ENCODE measurements at places on chromosomes 12 and 14. TPM values are rescaled to one million over a fixed set of nuclear protein-coding genes. Genes with fewer than 3 reads are reported as not detected.

DNA sequence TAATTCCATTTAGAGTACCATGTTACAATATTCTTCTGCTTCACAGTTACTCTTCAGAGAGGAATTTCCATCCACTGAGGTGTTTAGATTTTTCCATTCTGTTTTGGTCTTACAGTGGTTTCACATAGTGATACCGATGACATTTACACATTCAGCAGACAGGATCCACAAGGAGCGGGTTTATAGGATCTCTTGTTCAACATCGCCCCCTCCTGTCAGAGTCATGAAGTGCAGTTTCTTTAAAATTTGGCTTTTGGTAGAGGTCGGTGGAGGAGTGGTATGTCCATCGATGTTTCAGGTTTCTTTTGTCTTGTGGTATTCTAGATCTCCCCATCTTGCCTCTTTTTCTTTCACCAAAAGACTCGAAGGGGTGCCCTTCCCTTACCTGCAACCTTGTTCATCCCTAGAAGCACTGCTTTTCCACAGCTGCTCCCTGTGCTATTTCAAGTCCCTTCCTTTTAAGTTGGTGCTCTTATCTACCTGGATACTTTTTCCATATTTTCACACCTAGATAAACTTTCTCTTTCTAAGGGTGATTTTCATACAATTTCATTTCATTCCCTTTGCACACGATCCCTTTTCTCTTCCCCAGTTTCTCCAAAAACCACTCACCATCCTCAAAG lies 181.3 kb downstream of the ITPR2 start:
- no peak overlapping the region for H3K4me3 ChIP-seq
- no peak for DNase-seq
- H3K36me3 ChIP-seq: no peaks in the 10 kb centered on the region
- H3K4me1 ChIP-seq: peaks cover 9% of the 10 kb centered on the region
- no peak overlapping the region for H3K27ac ChIP-seq

- H3K4me1 ChIP-seq: no peaks in the 10 kb centered on the region
- H3K27me3 ChIP-seq: no peaks in the 10 kb centered on the region
- DNase-seq: no peak
- no peak overlapping the region for H3K27ac ChIP-seq
- H3K36me3 ChIP-seq: peaks cover 14% of the 10 kb centered on the region
These were observed 4.7 kb downstream of the MDM2 start for GRCh38 chr12:68812553-68813241.

- no peak overlapping the region for H3K4me3 ChIP-seq
- no peak for DNase-seq
- no peaks in the 10 kb centered on the region for H3K36me3 ChIP-seq
- no peaks in the 10 kb centered on the region for H3K4me1 ChIP-seq
- H3K27ac ChIP-seq: no peak overlapping the region
- no peaks in the 10 kb centered on the region for H3K27me3 ChIP-seq
These were observed 5.4 kb upstream of the C12orf75 start for GRCh38 chr12:105325117-105325516.

GRCh38 chr12:106907411-106907810 lies 48.3 kb upstream of the TMEM263 start:
- no peak overlapping the region for H3K27ac ChIP-seq
- no peaks in the 10 kb centered on the region for H3K36me3 ChIP-seq
- H3K4me3 ChIP-seq: no peak overlapping the region
- no peak for DNase-seq
- H3K27me3 ChIP-seq: no peaks in the 10 kb centered on the region
- H3K4me1 ChIP-seq: no peaks in the 10 kb centered on the region

DNA sequence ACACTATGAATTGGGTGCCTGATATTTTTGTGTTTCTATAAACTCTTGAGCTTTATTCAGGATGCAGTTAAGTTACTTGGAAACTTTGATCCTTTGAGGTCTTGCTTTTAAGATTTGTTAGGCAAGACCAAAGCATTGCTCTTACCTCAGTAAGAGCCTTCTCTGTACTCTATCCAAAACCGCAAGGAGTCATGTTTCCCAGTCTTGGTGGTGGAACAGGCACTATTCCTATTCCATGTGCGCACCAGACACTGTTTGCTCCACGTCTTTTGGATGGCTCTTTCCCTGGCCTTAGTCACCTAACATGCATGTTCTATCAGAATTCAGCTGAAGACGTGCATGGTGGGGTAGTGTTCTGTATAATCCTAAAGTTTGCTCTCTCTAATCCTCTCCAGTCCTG lies 23.5 kb downstream of the CSRP2 start:
- H3K4me3 ChIP-seq: no peak overlapping the region
- H3K4me1 ChIP-seq: no peaks in the 10 kb centered on the region
- H3K27me3 ChIP-seq: no peaks in the 10 kb centered on the region
- H3K36me3 ChIP-seq: no peaks in the 10 kb centered on the region
- no peak for DNase-seq
- no peak overlapping the region for H3K27ac ChIP-seq

DNA sequence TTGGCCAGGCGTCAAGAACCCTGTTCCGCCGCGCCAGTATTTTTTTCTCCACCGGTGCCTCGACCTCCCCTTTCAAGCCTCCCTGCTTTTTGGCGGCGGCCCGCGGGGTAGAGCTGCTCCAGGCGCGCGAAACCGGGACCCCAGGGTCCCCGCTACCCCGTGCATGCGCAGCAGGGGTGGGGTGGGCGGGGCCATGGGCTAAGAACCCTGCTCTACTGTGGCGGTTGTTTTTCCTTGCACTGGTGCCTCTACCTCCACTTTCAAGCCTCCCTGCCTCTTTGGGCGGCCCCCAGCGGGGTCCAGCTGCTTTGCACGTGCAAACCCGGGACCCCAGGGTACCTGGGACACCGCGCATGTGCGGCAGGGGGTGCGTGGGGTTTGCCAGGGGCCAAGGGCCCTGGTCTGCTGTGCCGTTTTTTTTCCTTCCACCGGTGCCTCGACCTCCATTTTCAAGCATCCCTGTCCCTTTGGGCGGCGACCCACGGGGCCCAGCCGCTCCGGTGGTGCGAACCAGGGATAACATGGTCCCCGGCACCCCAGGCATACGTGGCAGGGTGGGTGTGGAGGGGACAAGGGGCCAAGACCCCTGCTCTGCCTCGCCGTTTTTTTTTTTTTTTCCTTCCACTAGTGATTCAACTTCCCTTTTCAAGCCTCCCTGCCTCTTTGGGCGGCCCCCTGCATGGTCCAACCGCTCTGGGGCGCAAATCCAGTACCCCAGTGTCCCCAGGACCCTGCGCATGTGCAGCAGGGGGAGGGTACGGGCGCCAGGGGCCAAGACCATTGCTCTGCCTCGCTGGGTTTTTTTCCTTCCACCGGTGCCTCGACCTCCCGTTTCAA lies 326.8 kb downstream of the ALG10 start:
- no peaks in the 10 kb centered on the region for H3K4me1 ChIP-seq
- no peak overlapping the region for H3K4me3 ChIP-seq
- no peak overlapping the region for H3K27ac ChIP-seq
- no peaks in the 10 kb centered on the region for H3K36me3 ChIP-seq
- DNase-seq: no peak

- no peaks in the 10 kb centered on the region for H3K4me1 ChIP-seq
- H3K36me3 ChIP-seq: no peaks in the 10 kb centered on the region
- no peak for DNase-seq
- no peak overlapping the region for H3K4me3 ChIP-seq
- no peaks in the 10 kb centered on the region for H3K27me3 ChIP-seq
These were observed 221.4 kb downstream of the MDGA2 start for GRCh38 chr14:47454025-47454424.

DNA sequence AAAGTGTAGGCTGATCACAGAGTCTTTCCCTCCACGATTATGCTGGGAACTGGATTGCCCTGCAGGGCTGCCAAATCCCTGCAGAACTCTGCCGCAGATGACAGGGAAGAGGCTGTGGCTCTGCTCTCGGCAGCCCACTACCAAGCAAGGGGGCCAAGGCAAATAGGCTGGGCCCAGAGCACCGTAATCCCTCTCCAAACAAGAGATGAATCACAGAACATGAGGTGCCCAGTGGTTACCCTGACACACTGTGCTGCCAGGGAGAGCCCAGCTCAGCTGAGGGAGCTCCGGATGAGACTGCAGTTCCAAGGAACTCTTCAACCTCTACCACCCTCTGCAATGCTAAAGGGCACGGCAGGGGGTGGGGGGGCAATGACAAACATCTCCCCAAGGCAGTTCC lies 33.9 kb downstream of the STON2 start:
- no peaks in the 10 kb centered on the region for H3K27me3 ChIP-seq
- H3K27ac ChIP-seq: no peak overlapping the region
- no peaks in the 10 kb centered on the region for H3K4me1 ChIP-seq
- DNase-seq: no peak
- H3K36me3 ChIP-seq: no peaks in the 10 kb centered on the region

DNA sequence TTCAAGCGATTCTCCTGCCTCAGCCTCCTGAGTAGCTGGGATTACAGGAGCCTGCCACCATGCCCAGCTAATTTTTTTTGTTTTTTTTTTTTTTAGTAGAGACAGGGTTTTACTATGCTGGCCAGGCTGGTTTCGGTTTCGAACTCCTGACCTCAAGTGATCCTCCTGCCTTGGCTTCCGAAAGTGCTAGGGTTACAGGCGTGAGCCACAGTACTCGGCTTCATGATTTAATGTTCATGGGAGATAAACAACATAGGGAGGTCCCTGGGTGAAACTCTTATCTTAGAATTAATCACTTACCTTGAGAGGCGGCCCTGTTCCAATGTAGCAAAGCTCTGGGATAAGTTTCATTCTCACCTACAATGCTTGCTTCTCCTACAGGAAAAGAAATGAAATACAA lies 48.3 kb downstream of the SEL1L start:
- no peaks in the 10 kb centered on the region for H3K4me1 ChIP-seq
- no peaks in the 10 kb centered on the region for H3K27me3 ChIP-seq
- H3K4me3 ChIP-seq: no peak overlapping the region
- no peak overlapping the region for H3K27ac ChIP-seq
- peaks cover 32% of the 10 kb centered on the region for H3K36me3 ChIP-seq
- no peak for DNase-seq

DNA sequence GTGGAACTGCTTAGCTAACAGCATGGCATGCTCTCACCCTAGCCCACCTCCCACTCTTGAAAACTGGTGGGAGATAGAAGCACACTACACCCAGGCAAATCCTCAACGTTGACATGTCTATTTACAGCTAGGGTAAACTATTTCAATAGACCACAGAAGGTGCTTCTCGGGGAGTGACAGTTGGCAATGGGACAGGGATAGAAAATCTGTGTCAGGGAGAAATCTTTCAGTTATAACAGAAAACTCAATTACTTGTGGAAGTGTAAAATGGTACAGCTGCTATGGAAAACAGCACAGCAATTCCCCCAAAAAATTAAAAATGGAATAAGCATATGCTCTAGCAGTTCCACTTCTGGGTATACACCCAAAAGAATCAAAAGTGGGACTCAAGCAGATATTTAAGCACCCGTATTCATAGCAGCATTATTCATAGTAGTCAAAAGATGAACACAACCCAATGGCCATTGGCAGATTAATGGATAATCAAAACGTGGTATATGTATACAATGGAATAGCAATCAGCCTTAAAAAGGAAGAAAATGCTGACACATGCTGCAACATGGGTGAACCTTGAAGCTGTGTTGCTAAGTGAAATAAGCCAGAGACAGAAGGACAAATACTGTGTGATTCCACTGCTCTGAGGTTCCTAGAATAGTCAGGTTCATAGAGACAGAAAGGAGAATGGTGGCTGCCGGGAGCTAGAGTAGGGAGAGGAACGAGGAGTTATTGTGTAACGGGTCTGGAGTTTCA lies 92.5 kb downstream of the STAB2 start:
- DNase-seq: no peak
- no peaks in the 10 kb centered on the region for H3K36me3 ChIP-seq

CLEC4A gene
- total RNA-seq: 0.63 TPM

DNA sequence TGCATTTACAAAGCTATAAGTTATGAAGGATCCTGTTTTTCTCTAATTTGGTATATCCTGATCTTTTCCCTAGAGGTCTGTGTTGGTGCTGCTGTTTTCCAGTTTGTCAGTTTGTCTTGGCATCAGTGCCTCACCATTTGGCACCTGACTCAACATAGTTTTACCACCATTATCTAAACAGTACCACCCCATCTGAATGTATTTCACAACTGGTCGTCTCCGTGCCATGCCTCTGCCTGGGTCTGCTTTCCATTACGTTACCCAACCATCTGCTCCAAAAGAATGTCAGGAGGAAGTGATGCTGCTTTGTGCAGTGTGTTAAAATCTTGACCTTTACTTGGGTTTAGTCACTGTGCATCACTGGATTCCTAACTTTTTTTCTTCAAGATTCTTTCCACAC lies 129.3 kb upstream of the RASSF8 start:
- no peak overlapping the region for H3K27ac ChIP-seq
- no peaks in the 10 kb centered on the region for H3K4me1 ChIP-seq

- H3K4me1 ChIP-seq: no peaks in the 10 kb centered on the region
- no peaks in the 10 kb centered on the region for H3K36me3 ChIP-seq
- no peak overlapping the region for H3K27ac ChIP-seq
These were observed 48.7 kb downstream of the HEATR5A start for GRCh38 chr14:31371646-31372045.

DNA sequence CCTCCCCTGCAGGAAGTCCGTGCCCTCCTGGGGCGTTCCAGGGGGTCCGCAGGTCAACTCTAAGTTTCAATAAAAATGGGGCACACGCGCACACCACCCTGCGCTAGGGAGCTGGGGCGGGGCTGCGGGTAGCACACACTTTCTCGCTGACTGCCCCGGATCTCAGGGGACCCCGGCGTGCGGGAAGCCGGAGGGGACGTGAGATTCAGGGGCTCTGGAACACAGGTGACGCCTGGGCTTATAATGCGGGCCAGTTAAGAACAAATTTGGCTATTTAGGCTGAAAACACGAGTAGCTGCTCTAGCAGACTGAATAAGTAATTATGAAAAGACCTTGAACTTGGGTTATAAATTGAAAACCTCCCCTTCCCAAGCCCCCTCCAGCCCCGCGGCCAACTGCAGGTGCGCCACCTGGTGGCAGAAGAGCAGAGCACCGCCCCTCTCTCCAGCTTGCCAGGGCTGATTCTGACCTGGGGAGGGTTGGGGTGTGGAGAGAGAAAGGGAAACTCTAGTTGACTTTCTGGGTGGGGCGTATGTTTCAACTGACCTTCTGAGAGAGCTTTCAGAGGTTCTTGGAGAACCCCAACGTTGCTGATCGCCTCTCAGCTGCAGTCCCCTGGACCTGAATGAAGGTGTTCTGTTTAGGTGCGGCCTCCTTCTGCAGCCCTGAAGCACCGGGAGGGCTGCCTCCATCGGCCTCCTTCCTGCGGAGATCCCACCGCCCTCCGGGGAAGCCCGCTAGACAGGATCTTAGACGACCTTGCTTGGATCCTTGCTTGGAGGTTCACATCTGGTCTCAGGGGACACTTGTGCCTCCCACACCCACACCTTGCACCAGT lies 118.4 kb upstream of the EVL start:
- H3K27me3 ChIP-seq: no peaks in the 10 kb centered on the region
- no peaks in the 10 kb centered on the region for H3K36me3 ChIP-seq
- peak overlapping the region; percentile 88 for H3K27ac ChIP-seq
- no peaks in the 10 kb centered on the region for H3K4me1 ChIP-seq
- H3K4me3 ChIP-seq: peak overlapping the region; percentile 5
- DNase-seq: peak; percentile 61

DNA sequence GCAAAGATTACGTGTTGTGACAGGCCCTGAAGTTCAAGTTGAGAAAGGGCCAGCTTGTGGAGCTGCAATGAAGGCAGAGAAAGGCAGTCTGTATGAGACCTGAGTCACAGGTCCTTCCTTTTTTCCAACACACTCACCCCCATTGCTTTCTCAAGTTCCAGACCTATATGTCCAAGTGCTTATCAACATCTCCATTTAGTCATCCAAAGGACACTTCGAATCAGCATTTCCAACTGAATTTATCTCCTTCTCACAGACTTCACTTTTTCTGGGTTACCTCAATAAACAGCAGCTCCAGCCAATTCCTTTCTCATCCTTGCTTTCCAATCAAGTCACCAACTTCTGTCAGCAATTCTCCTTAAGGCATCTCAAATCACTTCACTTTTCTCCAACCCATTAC lies 56.4 kb upstream of the KIF21A start:
- no peak overlapping the region for H3K27ac ChIP-seq
- H3K4me1 ChIP-seq: no peaks in the 10 kb centered on the region
- no peaks in the 10 kb centered on the region for H3K27me3 ChIP-seq

Measured in right lobe of liver (tissue), 6 donors.